Cardiac atrium fibroblast (primary cell): ENCODE measurements at places on chromosomes 12 and 14. TPM values are rescaled to one million over a fixed set of nuclear protein-coding genes. Genes with fewer than 3 reads are reported as not detected.

The KIF26A gene
- 0.32 and 0.36 TPM in 2 replicates for total RNA-seq

The DAO gene
- not detected in 2 replicates for total RNA-seq

The CFAP251 gene
- 1.6 and 2.6 TPM in 2 replicates for total RNA-seq

The RNASE3 gene
- not detected in 2 replicates for total RNA-seq

The RFX4 gene
- not detected in 2 replicates for total RNA-seq

The RPL10L gene
- total RNA-seq = not detected in 2 replicates
